ENCODE measurements at places on chromosomes 1 and 21.

GRCh38 chr1:116737020-116737854 is 17.0 kb upstream of the CD2 start:
- DNase-seq: peak; percentile 74

DNA sequence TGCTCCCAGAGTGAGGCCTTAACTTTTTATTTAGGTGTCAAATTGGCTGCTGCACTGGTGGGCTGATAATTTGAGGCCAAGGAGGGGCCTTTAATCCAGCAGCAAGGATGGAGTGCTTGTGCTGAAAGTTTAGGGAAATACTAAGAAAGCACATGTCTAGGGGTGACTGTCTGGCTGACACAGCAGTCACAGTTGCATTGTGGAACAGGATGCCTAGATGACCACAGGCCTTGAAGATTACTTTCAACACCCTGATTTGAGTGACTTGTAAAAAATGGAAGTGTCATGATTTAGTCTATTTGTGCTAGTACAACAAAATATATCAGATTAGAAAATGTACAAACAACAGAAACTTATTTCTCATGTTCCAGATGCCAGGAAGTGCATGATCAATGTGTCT is 57.7 kb downstream of the ZNF697 start:
- DNase-seq: no peak

DNA sequence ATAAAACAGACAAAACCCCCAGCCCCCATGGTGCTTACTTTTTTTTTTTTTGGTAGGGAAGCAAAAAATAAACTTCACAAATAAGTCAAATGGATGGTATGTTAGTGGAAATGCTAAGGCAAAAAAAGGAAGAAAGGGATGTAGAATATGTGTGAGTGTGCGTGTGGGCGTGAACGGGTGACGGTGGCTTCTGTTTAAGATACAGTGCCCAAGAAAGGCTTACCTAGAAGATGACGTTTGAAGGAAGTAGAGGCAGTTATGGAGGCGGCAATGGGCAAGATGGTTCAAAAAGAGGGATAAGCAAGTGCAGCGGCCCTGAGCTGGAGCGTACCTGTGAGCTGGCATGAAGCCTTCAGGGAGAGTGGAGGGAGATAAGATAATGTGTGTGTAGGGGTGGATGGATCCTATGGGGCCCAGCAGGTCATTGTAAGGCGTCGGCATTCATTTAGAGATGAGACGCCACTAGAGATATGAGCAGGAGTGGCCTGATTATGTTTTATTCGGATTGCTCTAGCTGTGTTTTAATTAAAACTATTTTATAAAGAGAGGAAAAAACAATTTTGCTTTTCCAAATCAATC is 19.9 kb downstream of the LEPR start:
- DNase-seq: no peak

DNA sequence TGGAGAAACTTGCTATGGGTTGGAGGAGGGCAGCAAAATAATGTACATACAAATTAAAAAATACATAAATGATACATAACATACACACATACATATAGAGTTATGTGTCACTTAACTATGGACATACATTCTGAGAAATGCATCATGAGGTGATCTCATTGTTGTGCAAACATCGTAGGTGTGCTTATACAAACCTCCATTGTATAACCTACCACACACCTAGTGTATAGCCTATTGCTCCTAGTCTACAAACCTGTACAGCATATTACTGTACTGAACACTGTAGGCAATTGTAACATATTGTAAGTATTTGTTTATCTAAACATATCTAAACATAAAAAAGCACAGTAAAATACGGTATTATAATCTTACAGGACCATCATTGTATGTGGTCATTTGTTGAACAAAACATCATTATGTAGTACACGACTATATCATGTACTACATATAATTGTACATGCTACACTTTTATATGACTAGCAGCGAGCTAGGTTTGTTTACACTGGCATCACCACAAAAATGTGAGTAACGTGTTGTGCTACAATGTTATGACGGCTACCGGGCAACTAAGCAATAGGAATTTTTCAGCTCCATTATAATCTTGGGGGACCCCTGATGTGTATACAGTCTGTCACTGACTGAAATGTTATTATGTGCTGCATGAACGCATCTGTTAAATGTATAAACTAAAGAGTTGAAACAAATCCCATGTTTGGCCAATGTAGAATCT is 35.5 kb downstream of the ITGB3BP start:
- no peak for DNase-seq

DNA sequence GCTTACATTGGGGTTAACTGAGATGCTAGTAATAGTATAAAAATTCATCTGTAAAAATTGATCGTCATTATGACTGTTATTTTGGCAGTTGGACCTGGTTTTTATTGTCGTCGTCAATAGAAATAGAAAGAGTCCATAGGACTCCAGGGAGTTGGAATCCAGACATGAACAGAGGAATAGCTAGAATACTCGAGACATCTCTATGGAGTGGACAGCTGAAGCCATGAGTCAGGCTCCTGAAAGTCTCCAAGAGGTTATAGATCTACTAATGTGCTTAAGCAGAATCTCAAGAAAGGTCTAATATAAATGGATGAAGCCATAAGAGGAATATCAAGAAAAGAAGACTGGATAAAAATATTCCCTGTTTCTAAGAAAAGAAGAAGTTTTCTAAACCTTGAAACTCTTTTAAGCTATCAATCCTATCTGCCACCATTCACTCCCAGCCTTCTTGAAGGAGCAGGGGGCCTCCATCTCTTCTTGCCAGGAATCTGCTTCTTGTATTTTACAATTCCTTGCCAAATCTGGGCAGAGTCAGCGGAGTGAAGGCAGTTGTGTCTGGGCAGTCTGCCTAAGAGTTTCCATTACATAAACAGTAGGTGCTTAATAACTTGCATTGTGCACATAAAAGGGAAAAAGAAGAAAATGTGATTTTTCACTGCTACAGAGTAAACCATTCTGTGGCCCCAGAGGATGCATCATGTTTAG is 163.3 kb downstream of the ST6GALNAC5 start:
- DNase-seq: no peak

DNA sequence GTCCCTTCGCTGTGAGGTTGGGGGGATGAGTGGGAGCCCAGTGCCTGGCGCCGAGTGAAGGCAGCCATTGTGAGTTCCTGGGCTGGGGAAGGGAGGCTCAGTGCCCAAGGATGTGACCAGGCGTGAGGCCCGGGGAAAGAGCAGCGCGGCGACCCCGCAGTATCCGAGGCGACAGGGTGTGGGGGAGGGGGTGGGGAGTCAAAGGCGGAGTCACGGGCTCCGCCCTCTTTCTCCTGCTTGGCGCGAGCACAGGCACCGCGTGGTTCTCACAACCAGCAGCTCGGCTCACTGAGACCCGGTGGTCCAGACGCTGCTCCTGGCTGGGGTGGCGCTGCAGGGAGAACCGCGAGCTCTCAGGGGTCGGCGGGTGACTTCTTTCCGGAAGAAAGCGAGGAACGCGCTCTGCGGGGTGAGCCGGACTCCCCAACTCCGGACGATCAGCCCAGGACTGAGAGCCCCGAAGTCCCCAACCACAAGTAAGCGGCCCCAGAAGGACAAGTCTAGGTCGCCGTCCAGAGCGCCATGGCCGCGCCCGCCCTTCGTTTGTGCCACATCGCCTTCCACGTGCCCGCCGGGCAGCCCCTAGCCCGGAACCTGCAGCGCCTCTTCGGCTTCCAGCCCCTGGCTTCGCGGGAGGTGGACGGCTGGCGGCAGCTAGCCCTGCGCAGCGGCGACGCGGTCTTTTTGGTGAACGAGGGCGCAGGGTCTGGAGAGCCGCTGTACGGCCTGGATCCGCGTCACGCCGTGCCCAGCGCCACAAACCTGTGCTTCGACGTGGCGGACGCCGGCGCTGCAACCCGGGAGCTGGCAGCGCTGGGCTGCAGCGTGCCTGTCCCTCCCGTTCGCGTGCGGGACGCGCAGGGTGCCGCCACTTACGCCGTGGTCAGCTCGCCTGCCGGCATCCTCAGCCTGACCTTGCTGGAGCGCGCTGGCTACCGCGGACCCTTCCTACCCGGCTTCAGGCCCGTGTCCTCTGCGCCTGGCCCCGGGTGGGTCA is at the start of gene HPDL:
Gene HPDL, plus strand, starts transcription at position 269 of the 997 bp plus-strand sequence. Its CDS starts 254 bp downstream, at position 523.
- DNase-seq: peak; percentile 73

GRCh38 chr1:25711555-25712298 is 88.3 kb upstream of the SELENON start:
- peak; percentile 60 for DNase-seq

- DNase-seq: peak; percentile 37
These were observed 532 bp downstream of the CSF1 start for GRCh38 chr1:109910963-109911798.

DNA sequence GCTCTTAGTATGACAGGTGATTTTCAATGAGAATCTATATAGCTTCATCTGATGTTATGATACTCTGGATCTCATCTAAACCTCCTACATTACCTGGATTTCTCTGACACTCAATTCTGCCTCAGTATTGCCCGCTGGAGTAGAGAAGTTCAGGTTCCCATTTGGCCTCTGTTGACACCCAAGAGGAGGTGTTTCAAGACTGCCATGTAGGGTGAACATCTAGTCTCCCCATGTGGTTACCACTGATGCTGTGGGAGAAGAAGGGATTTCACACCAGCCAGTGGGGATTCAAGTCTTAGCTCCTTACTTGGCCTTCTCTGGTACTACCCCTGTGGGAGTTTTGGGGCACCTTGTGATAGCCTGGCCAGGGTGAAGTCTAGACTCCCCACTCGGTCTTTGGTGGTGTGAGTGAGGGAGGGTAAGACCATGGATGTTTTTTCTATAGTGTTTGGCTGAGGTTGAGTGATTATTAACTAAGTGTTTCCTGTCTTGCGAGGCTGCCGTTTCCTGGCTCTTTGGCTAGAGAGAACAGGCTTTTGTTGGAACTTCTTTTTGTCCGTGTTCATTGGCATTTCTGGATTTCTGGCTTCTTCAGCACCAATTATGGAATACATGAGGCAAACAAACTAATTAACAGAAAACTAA is 90.7 kb downstream of the RHOU start:
- DNase-seq: no peak

DNA sequence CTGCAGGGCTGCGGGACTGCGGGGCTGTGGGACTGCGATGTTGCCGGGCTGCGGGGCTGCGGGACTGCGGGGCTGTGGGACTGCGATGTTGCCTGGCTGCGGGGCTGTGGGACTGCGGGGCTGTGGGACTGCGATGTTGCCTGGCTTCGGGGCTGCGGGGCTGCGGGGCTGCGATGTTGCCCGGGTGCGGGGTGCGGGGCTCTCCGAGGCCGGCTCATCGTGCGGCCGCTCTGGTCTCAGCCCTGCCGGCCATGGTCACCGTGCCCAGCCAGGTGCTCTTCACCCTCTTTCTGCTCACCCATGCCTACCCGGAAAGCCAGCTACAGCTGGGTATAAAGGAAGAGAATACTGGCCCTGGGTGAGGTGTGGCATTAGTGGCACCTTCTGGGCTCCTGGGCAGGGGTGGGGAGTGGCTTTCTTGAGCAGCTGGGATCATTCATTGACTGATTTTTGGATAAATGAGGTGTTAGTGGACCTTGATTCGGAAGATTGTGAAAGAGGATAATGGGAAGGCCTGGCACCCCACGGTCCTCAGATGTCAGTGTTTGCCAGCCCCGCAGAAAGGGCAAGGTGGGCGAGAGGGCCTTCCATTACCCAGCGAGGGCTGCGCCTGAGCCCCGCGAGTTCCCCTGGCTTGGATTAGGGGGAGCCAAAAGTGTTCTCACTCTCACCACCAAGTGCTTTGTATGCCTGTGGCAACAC is 36.3 kb downstream of the COQ8A start:
- DNase-seq: no peak

DNA sequence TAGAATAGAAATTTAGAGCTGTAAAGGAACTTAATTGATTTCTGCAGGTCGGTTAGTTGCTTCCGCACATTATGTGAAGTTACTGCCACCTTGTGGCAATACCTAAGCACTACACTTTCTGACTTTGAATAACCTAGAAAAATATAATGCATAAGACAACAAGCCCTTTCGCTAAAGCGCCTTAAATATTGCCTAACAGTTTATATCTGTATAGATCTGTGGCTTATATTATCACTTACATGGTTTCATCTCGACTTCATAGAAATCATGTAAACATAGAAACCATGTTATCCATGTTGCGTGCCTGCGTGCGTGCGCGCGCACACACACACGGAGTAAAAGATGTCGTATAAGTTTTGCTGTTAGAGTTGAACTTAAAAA is 10.9 kb upstream of the IFI16 start:
- DNase-seq: no peak

DNA sequence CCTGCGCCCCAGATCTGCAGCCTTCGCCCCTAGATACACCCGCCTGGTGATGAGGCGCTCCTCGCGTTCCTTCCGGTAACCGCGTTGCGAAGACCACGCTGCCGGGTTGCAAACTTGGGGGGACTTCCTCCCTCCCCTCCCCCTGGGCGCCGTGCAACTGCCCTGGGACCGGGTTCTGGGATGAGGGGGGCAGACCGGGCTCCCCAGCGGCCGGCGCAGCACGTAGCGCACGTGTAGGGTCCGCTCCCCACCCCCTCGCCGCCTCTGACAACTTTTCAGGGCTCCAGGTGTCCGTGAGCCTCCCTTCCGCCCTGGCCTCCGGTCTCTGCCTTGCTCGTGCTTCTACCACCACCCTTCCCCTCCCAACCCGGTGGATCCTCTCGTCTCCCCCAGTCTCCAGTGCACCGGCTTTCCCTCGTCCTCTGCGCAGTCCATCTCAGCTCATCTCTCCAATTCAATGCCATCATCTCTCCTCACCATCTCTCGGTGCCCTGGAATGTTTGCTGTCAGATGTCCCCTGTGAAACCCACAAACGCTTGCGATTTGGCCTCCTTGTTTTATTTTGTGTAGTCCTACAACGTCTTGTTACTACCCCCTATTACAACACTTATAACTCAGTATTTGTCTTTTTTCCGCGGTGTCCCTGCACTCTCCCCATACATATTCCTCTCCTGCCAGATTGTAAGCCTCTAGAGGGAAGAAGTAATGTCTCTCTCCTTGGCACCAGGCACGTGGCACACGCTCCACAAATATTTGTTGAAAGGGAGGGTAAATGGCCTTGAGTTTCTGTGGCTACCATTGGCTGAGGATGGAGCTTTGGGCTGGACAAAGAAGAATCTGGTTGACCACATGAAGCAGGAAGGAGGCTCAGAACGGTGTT is 782 bp downstream of the PCAT6 start:
- DNase-seq: peak; percentile 27

DNA sequence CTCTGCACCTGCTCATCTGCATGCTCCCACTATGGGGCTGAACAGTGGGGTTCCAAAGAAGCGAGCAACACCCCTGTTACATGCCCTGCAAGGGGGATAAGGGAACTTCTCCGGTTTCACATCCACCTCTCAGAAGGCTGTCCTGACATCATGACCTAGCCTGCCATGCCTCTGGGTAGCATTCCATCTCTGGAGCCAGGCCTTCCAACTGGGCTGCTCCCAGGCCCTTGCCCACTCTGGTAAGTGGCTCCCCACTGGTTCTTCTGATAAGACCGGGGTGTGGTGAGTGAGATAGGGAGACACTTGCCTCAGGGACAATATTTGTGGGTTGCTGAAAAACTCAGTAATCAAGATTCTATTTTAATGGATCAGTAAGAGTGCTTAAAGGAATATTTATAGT is 57.8 kb downstream of the KCNJ15 start:
- DNase-seq: no peak

DNA sequence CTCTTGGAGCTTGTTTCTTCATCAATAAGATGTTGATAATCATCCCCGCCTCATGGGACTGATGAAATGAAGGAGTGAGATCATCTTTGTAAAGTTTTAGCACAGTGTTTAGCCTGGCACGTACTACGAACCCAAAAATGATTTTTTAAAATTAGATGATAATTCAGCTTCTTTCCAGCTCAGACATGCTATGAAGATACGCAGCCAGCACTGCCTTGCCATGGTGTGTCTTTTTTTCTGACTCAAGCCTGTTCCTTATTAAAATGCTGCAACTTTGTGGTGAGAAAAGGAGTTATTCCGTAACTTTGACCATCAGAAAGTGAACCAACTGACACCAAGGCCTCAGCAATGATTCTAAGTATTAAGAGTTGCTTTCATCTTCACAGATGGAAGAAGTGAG is 269.0 kb downstream of the LTN1 start:
- DNase-seq: no peak
